ENCODE measurements at places on chromosomes 1 and 21. TPM values are rescaled to one million over a fixed set of nuclear protein-coding genes. Genes with fewer than 3 reads are reported as not detected.

The NUAK2 gene
- 117 TPM for polyA plus RNA-seq

The AMY2A gene
- not detected for polyA plus RNA-seq

DNA sequence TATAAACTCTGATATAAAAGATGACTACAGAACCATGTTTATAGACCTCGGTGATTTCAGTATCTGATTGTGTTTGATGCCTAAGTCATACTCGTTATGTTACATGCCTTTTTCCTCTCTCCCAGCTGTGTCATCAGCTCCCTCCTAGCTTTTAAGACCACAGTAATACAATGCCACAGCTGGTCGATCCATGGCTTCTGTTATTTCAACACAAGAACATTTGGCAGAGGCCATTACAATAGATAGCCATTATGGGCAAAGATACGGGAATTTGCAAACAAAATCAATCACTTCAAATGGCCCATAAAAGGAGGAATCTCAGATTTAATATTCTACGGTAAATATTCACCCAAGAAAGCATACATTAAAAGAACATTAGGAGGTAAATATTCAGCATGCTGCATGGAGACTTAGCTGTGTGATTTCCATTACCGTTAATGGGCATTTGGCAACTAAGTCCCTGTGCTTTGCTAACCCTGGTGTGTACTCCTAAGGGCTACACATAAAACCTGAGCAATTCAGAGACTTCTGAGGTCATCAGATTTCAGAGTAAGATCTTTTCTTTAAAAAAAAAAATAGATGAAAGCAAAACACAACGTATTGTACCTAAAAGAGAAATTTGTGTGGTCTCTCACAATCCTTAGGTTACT, 153.4 kb downstream of the PIGK start:
- peaks cover 11% of the 10 kb centered on the region for H3K27me3 ChIP-seq
- no peaks in the 10 kb centered on the region for H3K36me3 ChIP-seq
- no peak overlapping the region for H3K4me3 ChIP-seq

DNA sequence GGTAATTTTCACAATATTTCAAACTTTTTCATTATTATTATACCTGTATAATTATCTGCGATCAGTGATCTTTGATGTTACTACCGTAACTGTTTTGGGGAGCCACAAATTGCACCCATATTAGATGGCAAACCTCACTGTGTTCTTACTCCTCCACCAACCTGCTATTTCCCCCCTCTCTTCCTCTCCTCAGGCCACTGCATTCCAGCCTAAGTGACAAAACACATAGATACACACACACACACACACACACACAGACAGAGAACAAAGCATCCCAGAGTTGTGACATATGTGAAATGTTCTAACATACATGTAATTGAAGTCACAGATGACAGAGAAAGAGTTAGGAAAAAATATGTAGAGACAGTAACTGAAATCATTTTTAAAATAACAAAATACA, 18.5 kb downstream of the COP1 start:
- no peak for DNase-seq
- peaks cover 71% of the 10 kb centered on the region for H3K4me1 ChIP-seq
- H3K27me3 ChIP-seq = no peaks in the 10 kb centered on the region
- H3K36me3 ChIP-seq = no peaks in the 10 kb centered on the region
- H3K27ac ChIP-seq = peak overlapping the region; percentile 77
- no peak overlapping the region for H3K4me3 ChIP-seq

GRCh38 chr21:45632637-45633251, 10.8 kb upstream of the PCBP3 start:
- no peaks in the 10 kb centered on the region for H3K36me3 ChIP-seq
- H3K27ac ChIP-seq = no peak overlapping the region
- H3K27me3 ChIP-seq = peaks cover 16% of the 10 kb centered on the region
- no peak for DNase-seq
- H3K4me3 ChIP-seq = no peak overlapping the region

GRCh38 chr1:155938220-155938627, 3.2 kb upstream of the RXFP4 start:
- H3K36me3 ChIP-seq = no peaks in the 10 kb centered on the region
- peak; percentile 37 for DNase-seq
- H3K27me3 ChIP-seq = no peaks in the 10 kb centered on the region
- peak overlapping the region; percentile 64 for H3K27ac ChIP-seq

- no peak for DNase-seq
- H3K4me1 ChIP-seq = peaks cover 24% of the 10 kb centered on the region
- no peaks in the 10 kb centered on the region for H3K27me3 ChIP-seq
Measured at GRCh38 chr1:208239473-208240381, 4.5 kb downstream of the PLXNA2 start.

- no peak for DNase-seq
- H3K4me3 ChIP-seq = no peak overlapping the region
- H3K4me1 ChIP-seq = no peaks in the 10 kb centered on the region
- peaks cover 5% of the 10 kb centered on the region for H3K27me3 ChIP-seq
- H3K27ac ChIP-seq = no peak overlapping the region
- no peaks in the 10 kb centered on the region for H3K36me3 ChIP-seq
Measured at GRCh38 chr1:65946376-65946775, 153.7 kb downstream of the PDE4B start.

GRCh38 chr1:68294367-68295066, 62.2 kb upstream of the WLS start:
- DNase-seq = no peak
- H3K27me3 ChIP-seq = peaks cover 13% of the 10 kb centered on the region
- no peak overlapping the region for H3K4me3 ChIP-seq
- no peak overlapping the region for H3K27ac ChIP-seq

Data from naive B cell (primary cell).